ENCODE measurements at places on chromosomes 5 and 9. TPM values are rescaled to one million over a fixed set of nuclear protein-coding genes. Genes with fewer than 3 reads are reported as not detected.

DNA sequence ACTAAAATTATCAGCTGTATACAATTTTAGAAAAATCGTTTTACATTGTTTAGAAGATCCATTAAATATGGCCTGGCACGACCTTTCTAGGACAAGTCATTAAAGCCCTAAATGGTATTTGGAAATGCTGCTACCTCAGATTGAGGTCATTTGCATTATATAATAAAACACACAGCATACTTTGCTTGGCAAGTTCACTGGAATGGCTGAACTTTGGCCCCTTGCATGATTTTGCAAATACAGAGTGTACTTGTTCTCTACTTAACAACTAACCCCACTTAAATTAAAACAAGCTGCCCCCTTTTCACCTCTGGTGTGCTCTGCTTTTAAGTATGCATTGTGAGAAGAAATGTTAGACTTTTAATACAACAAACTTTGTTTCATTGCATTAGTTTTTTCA lies 860.1 kb downstream of the PTPRD start:
- H3K4me3 ChIP-seq, result no peak overlapping the region
- H3K27me3 ChIP-seq, result no peaks in the 10 kb centered on the region
- H3K36me3 ChIP-seq, result no peaks in the 10 kb centered on the region

GRCh38 chr5:133403741-133404364 lies 208.5 kb downstream of the FSTL4 start:
- no peaks in the 10 kb centered on the region for H3K36me3 ChIP-seq
- H3K27ac ChIP-seq, result no peak overlapping the region
- no peaks in the 10 kb centered on the region for H3K27me3 ChIP-seq
- no peak overlapping the region for H3K4me3 ChIP-seq
- no peaks in the 10 kb centered on the region for H3K4me1 ChIP-seq

Gene DMGDH
- 15.5 TPM for total RNA-seq

DNA sequence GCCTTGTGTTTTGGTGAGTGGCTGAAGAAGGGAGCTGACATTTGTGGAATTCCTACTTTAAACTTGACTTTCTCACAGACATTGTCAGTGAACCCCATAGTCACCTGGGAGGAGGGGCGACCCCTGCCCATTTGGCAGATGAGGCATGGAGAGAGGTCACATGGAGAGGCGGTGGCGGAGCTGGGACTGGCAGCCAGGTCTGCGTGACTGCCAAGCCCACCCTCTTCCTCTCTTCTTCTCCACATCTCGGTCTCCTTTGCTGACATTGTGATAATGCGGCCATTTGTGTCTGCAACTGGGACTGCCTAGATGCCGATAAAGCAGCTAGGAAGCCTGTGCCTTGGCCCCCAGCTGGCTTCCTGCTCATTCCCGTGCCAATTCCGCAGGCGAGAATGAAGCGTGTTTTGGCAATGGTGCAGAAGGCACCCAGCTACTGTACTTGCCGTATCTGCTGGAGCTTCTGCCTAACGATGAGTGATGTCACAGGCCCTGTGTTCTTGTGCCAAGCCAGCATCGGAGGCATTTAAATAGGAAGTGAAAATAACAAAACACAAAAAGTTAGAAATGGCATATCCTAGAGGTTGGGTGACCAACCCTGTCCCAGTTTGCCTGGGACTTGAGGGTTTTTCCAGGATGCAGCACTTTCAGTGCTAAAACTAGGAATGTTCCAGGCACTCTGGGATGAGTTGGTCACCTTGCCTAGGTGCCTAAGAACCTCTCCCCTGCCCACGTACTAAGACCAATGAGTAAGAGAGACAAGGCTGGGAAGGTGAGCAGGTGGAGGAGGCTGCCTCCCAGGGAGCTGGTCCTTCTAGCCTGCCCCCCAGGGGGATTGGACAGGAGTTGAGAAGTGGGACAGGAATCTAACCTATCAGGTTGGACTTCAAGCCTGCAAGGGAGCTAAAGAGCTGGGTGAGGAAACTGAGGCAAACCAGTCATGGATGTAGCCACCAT lies 23.6 kb downstream of the OLFML2A start:
- peaks cover 47% of the 10 kb centered on the region for H3K4me1 ChIP-seq
- peak overlapping the region; percentile 46 for H3K27ac ChIP-seq
- H3K4me3 ChIP-seq, result no peak overlapping the region
- peak; percentile 37 for DNase-seq
- H3K36me3 ChIP-seq, result no peaks in the 10 kb centered on the region

DNA sequence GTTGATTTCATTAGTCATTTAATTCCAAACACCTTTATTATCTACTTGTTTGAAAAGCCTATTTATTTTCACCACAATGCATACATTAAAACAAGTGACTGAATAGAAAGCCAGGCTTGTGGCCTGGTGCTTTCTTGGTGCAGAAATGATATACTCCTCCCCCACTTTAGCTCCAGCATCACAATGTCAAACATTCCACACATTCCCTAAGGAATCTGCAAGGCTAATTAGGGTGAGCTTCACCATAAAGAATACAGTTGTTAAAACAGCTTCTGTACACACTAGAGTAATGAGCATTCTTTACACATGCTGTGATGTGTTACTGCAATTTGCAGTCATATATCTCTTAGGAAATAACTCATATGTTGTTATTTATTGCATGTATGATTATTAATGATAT lies 705.7 kb downstream of the CETN3 start:
- DNase-seq, result no peak
- no peak overlapping the region for H3K27ac ChIP-seq
- no peak overlapping the region for H3K4me3 ChIP-seq

DNA sequence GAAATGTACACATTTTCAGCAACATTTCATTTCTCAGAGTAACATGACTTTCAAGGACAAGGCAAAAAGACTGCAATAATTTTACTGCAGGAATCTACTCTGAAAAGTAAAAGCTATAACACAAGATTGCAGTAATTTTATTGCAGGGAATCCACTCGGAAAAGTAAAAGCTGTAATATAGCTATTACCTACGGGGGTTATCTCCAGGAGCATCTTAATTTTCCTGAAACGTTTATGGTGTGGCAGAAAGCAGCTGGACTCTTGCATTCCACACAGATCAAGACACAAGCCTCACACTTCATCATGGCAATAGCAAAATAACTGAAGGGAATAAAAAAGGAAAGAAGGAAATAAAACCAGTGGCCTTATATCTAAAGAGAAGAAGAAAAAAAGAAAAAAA lies 171.2 kb downstream of the TSSK1B start:
- no peak overlapping the region for H3K4me3 ChIP-seq
- no peak overlapping the region for H3K27ac ChIP-seq
- H3K27me3 ChIP-seq, result no peaks in the 10 kb centered on the region

- peak overlapping the region; percentile 10 for H3K4me3 ChIP-seq
- H3K27ac ChIP-seq, result peak overlapping the region; percentile 69
- H3K4me1 ChIP-seq, result no peaks in the 10 kb centered on the region
- no peaks in the 10 kb centered on the region for H3K27me3 ChIP-seq
- peaks cover 18% of the 10 kb centered on the region for H3K36me3 ChIP-seq
Measured at GRCh38 chr9:113187929-113188595, 33.0 kb downstream of the FKBP15 start.

DNA sequence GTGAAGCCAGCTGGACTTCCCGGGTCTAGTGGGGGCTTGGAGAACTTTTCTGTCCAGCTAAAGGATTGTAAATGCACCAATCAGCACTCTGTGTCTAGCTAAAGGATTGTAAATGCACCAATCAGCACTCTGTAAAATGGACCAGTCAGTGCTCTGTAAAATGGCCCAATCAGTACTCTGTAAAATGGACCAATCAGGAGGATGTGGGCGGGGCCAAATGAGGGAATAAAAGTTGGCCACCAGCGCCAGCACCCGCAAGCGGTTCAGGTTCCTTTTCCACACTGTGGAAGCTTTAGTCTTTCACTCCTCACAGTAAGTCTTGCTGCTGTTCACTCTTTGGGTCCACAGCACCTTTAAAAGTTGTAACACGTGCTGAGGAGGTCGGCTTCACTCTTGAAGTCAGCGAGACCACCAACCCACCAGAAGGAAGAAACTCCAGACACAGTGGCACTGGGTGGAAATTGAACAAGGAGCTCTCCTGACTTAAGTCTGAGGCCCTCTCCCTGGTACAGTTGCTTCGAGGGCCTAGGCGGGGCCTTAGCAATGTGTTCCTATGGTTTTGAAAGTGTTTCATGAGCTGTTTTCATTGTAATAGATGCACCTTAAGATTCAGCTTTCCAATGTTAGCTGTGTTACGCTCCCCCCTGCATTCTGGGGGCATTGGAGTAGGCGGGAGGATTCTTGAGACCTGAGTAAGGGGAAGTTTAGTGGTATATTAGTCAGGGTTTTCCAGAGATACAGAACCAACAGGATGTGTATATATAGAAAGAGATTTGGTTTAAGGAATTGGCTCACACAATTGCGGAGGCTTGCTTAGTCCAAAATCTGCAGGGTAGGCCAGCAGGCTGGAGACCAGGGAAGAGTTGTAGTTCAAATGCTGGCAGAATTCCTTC lies 21.5 kb upstream of the MYO10 start:
- no peaks in the 10 kb centered on the region for H3K27me3 ChIP-seq
- H3K36me3 ChIP-seq, result no peaks in the 10 kb centered on the region

Gene TGFBI
- total RNA-seq, result 190 TPM

All from tibial nerve (tissue), 4 donors.